Amniotic epithelial cell (primary cell): ENCODE measurements at places on chromosomes 2 and 18.

- no peak for DNase-seq
These were observed 25.3 kb downstream of the TMEM127 start for GRCh38 chr2:96240341-96241038.

GRCh38 chr2:215811003-215811402 lies 202.3 kb downstream of the MREG start:
- no peak for DNase-seq

DNA sequence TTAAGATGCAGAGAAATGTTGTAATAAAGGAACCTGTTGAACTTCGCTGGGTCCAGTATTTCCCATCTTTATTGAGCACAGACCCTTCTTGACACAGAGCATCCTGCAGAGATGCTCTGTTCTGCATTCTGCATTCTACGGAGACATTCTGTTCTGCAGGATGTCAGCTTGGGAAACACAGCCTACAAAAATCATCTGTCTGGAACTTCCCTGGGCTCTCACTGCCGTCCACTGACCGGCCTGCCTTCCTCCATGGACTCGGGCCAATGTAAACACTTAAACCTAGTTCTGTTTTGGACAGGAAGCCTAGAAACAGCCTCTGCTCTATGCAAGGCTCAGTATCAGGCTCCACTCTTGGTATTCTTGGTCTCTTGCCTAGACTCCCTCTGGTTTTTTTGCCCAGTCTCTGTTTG lies 90.0 kb upstream of the PPP1CB start:
- DNase-seq, result peak; percentile 94

- no peak for DNase-seq
These were observed 12.6 kb downstream of the DTYMK start for GRCh38 chr2:241673797-241674725.

GRCh38 chr2:203936535-203936934 lies at the start of gene ICOS:
TSS of gene ICOS (plus strand) at chr2:203936763. CDS start at chr2:203936815, 52 bp downstream.
- DNase-seq, result no peak

GRCh38 chr2:44136252-44136651 lies 32.4 kb upstream of the PPM1B start:
- peak; percentile 83 for DNase-seq

GRCh38 chr2:241833101-241833663 lies 24.2 kb downstream of the NEU4 start:
- peak; percentile 27 for DNase-seq

DNA sequence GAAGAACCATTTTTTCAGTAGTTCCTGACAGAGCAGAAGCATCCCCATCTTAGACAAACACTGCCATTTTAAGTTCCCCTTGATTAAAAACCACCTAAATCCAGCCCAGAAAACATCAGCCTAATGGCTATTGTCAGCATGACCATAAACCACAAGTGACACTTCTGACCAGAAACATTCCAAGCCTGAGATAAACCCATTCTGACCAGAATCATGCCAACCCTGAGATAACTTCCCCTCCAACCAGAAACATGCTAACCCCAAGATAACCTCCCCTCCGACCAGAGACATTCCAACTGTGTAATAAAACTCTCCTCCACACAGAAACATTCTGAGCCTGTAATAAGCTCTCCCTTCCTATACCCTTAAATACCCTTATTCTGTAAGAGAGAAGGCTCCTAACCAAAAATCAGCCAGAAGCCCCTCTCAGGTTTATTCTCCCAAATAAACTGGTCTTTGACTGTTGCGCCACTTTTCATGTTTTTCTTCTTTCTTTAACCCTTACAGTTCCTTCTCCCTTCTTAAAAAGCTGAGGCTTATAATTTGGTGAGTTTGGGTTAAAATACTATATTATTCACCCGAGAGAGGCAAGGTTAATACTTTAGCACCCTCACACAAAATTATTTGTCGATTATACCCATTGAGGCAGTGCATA lies 149.7 kb downstream of the HNMT start:
- peak; percentile 91 for DNase-seq

- peak; percentile 90 for DNase-seq
These were observed 17.7 kb upstream of the GALM start for GRCh38 chr2:38648107-38648761.

DNA sequence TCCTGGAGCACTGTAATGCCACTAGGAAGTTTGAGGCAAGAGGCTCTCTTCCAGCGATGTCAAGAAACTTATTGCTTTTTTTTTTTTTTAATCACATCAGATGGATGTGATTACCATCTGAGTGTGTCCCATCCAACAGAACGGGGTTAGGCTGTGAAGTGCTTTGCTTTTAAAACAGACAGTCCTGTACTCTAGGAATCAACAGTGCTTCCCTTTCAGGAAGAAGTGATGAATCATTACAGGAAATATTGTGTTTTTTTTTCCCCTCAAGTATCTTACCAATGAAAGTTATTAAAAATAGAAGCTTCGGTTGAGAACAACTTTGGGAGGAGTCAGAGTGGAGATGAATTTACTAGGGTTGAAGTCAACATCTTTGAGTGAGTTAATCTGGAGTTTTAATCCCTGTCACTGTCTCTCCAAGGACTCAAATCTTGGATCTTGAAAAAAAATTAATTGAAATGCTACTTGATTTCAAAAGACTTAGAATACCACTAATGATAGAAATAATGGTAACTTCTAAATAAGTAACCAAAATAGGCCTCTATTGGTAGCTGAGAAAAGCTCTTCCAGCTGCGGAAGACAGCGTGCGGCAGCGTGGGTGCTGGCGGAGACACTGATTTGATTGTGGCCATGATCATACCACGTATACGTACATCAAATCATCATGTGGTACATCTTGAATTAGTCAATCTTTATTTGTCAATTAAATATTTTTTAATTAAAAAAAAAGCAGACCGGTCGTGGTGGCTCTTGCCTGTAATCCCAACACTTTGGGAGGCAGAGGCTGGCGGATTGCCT lies 45.5 kb downstream of the GATA6 start:
- peak; percentile 73 for DNase-seq

GRCh38 chr2:41872646-41873045 lies 175.2 kb upstream of the PKDCC start:
- DNase-seq, result peak; percentile 64

- peak; percentile 25 for DNase-seq
These were observed 678.3 kb upstream of the ID2 start for GRCh38 chr2:8003462-8004075.

- DNase-seq, result peak; percentile 91
These were observed 84.7 kb downstream of the EHD3 start for GRCh38 chr2:31318361-31319336.

GRCh38 chr2:139850254-139850890 lies 1070.2 kb upstream of the NXPH2 start:
- DNase-seq, result no peak

DNA sequence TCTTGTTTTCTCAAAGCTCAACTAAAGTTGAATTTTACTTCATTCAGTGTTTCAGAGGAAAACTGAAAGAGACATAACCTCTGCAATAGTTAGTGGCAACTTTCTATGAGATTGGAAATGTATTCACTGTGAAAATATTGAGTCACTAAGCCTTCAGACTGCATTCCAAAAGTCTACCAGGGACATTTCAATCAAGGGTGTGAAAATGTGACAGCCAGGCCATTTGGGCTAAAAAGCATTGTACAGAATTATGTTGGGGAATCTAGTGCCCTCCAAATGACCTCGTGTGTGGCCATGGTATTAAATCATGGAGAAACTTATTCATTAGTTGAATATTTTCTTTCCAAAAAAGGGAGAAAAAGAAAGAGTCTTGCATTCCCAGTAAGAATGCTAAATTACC lies 251.9 kb downstream of the GRB14 start:
- DNase-seq, result no peak

GRCh38 chr2:233084488-233084887 lies 24.3 kb downstream of the INPP5D start:
- no peak for DNase-seq

- DNase-seq, result no peak
These were observed 926.4 kb upstream of the FANCL start for GRCh38 chr2:59167514-59167913.

GRCh38 chr2:237195396-237196120 lies 109.9 kb downstream of the COPS8 start:
- peak; percentile 63 for DNase-seq

- peak; percentile 8 for DNase-seq
These were observed 196.3 kb upstream of the TANK start for GRCh38 chr2:160963957-160964356.

- no peak for DNase-seq
These were observed 257.3 kb downstream of the EPHA4 start for GRCh38 chr2:221314786-221315185.

- no peak for DNase-seq
These were observed 415.8 kb downstream of the HRH4 start for GRCh38 chr18:24876266-24876665.

- no peak for DNase-seq
These were observed 56.9 kb downstream of the LPIN2 start for GRCh38 chr18:2956056-2956455.

- DNase-seq, result peak; percentile 40
These were observed 2.7 kb downstream of the PPP1CB start for GRCh38 chr2:28754321-28754720.

GRCh38 chr2:200492656-200493055 lies 17.2 kb downstream of the KCTD18 start:
- DNase-seq, result no peak

DNA sequence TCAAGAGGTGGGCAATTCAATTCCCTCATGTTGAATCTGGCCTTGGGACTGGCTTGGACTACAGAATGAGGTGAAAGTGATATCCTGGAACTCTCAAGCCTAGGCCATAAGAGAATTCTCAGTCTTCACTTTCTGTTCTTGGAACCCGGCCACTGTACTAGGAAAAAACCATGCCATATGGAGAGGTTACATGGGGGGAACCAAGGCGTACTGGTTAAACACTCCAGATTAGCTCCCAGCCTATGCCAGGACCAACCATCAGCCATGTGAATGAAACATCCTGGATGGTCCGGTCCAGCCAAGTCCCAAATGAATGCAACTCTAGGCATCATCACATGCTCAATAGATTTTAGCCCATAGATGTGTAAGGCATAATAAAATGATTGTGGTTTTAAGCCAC lies 56.4 kb downstream of the ZNF385B start:
- no peak for DNase-seq

- peak; percentile 42 for DNase-seq
These were observed 37.2 kb downstream of the AQP12A start for GRCh38 chr2:240728827-240729226.

GRCh38 chr2:207390302-207391095 lies 139.3 kb upstream of the CREB1 start:
- no peak for DNase-seq

DNA sequence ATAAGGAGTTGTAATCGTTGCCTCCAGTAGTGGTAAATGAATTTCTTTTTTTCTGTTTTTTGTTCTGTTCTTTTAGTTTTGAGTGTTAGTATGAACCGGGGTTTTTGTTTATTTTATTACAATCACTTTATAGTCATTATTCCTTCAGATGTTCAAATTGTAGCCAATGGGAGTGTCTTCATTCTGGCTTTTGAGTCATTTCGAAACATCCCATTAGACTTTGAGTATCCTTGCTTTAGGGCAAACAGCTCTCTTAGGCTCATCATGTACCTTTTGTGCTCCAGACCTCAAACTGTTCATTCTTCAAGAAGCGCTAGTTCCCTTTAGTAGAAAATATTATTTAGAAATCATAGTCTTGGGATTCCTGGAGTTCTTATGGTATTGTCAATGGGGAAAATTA lies 54.2 kb upstream of the PAX3 start:
- DNase-seq, result no peak

DNA sequence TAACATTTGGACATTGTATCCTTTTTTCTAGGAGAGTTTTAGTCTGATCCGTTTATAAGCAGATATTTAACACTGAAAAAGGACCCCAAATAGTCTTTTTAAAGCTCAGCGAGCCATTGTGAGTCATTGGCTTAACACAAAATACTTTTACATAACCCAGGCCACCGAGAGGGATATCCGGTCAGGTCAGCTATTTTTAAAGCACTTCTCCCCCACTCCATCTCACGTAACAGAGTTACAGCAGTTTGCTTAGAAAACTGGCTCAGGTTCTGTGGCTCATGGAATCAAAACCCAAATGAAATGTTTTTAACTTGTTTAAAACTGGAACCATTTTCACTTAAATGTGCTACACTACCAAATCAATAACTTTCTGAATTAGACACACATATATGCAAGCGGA lies 23.9 kb downstream of the COL4A3 start:
- peak; percentile 48 for DNase-seq

- no peak for DNase-seq
These were observed 53.1 kb downstream of the SPATS2L start for GRCh38 chr2:200359552-200359951.

- peak; percentile 88 for DNase-seq
These were observed at the start of gene ANKAR for GRCh38 chr2:189674374-189675112. TSS of gene ANKAR (plus strand) at chr2:189674670. CDS start at chr2:189676491, 1,821 bp downstream.

DNA sequence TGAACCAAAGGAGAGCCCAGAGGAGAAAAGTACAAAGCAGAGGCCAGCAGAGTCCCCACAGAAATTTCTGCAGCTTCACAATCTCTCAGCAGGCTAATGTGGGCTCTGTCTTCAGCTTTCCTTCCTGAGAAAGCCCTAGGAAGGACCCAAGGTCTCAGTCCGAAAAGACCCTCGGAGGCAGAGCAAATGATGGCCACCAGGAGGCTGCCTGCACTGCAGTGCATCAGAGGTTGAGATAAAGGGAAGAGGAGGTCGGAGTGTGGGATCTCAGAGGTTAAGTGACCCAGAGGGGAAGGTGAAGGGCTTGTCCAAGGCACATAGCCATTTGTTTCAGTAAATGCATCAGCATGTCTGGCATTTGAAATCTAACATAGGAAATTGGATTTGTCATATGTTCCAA lies 299.1 kb upstream of the SLC14A2 start:
- DNase-seq, result no peak

- DNase-seq, result no peak
These were observed 287.4 kb downstream of the NOL4 start for GRCh38 chr18:33937270-33937816.

DNA sequence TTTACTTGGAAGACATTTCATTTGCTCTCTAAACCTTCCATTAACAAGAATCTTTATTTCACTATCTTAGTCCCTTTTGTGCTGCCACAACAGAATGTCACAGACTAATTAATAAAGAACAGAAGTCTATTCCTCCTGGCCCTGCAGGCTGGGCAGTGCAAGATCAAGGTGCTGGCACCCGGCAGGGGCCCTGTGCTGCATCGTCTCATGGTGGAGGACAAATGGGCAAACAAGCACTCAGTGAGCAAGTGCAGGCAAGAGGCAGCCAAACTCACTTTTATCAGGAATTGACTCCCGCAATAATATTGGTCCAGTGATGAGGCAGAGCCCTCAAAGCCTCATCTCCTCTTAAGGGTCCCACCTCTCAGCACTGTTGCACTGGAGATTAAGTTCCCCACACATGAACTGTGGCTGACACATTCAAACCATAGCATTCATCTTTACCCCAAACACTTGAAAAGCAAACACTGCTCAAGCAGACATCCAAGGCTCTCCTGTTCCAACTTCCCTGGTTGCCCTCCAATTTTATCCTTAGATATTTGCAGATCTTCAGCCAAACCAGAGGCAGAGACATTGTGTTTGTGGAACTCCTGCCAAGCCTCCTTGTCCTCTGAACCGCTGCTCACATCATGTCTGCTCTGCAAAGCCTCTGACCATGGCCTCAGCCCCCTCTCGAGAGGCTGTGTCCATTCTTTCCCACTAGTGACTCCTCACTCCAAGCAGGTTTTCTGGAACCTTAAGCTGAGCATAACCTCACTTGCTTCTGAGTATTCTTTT lies 404.4 kb upstream of the SOX11 start:
- DNase-seq, result no peak

GRCh38 chr2:45649858-45650811 lies 1.3 kb upstream of the PRKCE start:
- peak; percentile 81 for DNase-seq
